Astrocyte (in vitro differentiated cells and primary cell): ENCODE measurements at places on chromosomes 2 and 18.

DNA sequence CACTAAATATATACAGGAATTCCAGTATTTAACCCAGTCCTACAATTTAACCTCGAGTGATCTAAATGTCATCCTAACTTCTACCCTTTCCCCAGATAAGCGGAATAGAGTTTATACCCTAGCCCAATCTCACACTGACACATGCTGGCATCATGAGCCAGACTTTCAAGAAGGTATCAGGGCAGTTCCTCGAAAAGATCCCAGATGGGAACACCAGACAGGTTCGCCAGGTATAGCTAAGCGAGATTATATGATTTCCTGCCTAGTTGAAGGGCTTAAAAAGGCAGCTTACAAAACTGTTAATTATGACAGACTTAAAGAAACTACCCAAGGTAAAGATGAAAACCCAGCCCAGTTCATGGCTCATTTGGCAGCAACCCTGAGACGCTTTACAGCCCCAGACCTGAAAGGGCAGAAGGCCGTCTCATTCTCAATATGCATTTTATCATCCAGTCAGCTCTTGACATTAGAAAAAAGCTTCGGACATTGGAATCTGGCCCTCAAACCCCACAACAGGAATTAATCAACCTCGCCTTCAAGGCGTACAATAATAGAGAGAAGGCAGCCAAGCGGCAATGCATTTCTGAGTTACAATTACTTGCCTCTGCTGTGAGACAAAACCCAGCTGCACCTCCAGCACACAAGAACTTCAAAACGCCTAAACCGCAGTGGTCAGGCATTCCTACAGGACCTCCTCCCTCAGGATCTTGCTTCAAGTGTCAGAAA lies 668.2 kb upstream of the PKDCC start:
- no peak for DNase-seq

DNA sequence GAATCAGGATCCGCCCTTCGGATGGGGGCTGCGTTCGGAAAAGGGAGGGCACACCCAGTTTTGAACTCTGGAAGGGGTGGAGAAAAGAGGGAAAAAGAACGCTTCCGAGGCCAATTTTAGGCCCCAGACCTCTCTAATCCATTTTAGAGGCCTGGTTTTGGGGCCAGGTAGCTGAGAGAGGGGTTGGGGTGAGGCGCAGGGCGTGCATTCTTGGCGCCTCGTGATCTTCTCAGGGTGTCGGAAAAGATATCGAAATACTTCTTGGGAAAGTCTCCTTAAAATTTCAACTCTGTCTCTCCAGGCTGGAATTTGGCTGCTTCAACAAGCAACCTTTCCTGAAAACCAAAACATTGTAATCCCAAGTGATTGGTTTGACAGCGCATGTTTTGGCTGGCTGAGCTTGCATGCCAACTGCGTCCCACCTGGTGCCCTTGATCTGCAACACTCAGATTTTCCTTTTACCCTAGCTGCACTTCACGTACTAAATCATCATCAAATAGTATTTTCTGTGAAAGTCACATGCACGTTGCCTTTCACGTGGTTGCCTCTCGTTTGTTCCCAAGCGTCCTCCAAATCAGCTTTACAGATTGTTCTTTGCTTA lies 864 bp upstream of the XPO1 start:
- peak; percentile 31 for DNase-seq

DNA sequence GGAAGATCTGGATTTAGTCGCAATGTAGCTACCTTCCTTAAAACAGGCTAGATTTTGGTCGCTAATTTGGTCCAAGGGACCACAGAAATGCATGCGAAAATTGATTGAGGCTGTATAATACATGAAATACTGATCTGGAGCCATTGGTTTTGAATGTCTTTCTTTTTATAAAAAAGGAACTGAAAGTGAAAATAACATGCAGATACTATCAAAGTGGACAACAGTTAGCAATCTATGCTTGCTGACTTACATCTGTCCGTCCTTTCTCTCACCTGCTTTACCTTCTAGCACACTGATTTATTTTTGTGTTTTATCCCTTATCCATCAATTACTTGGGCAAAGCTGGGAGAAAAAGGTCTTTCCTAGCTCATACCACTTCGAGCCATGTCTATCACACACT lies 1459.8 kb upstream of the ACVR2A start:
- DNase-seq, result no peak

GRCh38 chr2:71832388-71832787 lies 315.3 kb downstream of the CYP26B1 start:
- DNase-seq, result no peak

GRCh38 chr2:32450851-32451250 lies 94.0 kb downstream of the BIRC6 start:
- DNase-seq, result no peak

DNA sequence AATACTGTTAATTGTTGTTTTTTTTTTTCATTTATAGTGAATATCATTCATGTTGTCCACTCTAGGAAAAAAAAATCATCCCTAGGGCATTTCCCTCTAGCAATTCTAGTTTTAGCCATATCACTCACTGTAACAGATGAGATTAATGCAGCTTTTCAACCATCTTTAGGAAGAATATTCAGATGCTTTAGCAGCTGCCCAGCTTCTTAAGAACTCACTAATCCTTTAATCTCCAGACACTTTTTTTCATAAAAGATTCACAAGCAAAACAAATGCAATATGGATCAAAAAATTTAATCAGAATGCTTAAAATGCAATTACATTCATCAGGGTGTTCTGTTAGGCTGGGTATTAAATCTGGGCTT lies 692.6 kb downstream of the ERBB4 start:
- DNase-seq, result no peak

GRCh38 chr18:13308369-13308768 lies 89.8 kb downstream of the LDLRAD4 start:
- DNase-seq, result no peak

DNA sequence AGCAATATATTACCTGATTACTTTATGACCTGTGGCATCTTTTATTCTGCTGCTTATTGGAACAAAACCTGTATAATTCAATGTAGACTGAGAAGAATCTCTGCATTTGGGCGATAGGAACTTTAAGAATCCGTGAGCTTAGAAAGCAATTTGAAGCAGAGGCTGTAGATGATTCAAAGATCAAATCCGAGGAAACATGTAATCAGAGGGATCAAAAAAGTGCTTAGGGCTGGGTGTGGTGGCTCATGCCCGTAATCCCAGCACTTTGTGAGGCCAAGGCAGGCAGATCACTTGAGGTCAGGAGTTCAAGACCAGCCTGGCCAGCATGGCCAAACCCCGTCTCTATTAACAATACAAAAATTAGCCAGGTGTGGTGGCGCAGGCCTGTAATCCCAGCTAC lies 198.4 kb downstream of the MTX2 start:
- DNase-seq, result no peak

- DNase-seq, result peak; percentile 72
Measured at GRCh38 chr2:132804051-132804450, 134.0 kb upstream of the LYPD1 start.

DNA sequence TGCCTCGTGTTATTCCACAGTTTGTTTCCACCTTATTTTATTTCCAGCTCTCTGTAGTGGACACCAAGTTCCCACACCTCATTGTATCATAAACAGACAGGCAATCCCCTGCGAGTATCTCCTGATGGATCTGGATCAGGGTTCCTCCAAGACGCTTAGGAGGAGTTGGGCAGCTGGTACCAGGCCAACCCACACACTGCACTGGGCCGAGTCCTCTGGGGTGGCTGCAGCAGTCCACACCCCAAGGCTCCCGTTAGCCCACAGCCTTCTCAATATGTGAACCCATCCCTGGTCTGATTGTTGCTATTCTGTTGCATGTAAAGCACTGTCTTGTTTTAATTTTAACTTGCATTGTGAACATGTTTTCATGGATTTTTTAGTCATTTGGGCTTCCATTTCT lies 178.8 kb upstream of the RAB6C start:
- DNase-seq, result no peak

GRCh38 chr2:134289225-134289624 lies 35.4 kb downstream of the MGAT5 start:
- no peak for DNase-seq

DNA sequence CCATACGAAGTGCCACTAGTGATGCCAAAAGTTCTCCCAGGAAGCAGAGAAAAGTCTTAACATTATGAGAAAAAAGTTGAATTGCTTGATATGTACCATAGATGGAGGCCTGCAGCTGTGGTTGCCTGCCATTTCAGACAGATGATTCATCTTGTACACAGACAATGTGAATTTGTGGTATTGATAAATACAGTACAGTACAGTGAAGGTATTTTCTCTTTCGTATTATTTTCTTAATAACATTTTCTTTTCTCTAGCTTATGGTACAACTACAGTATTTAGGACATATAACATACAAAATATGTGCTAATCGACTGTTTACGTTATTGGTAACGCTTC lies 33.6 kb upstream of the VWC2L start:
- peak; percentile 50 for DNase-seq

DNA sequence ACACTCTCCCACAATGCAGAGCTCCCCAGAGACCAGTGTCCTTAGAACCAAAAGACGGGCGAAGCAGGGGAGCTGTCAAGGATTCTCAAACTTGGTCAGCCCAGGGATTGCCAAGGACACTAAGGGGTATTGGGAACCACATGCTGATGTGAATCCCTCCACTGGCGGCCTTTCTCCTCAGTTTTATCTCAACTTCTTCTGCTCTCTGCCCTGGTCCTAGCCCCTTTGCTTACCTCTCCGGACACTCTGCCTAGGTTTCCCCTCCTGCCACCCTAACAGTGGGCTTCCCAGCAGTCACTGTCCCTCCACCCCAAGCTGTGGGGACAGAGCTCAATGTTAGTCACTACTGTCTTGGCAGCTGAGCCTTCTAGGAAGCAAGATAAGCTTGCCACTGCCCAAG lies 61.1 kb downstream of the POLR1A start:
- no peak for DNase-seq

GRCh38 chr2:140276661-140277060 lies 1496.5 kb upstream of the NXPH2 start:
- DNase-seq, result no peak

DNA sequence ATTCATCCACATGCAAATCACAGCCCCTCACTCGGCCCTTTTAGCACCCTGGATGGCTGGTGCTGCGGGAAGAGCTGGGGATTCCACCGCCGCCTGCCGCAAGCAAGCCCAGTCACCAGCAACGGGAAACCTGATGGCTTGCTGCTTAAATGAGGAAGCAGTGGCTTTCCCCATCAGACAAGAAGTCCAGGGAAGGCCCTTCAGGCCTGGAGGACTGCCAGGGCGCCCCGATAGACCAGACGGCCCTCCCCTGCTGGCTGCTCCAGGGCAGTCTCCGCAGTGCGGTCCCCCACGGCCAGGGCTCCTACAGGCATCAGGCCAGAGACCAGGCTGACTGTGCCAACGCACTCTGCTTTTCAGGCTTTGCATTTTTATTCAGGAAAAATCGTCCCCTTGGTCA lies 439.1 kb downstream of the EIPR1 start:
- DNase-seq, result no peak

GRCh38 chr2:143717053-143717452 lies 587.8 kb downstream of the ARHGAP15 start:
- DNase-seq, result no peak
